A549 (cell line): ENCODE measurements at places on chromosomes 5 and 9.

- DNase-seq = no peak
Observed at GRCh38 chr9:27749838-27750237, 176.6 kb upstream of the C9orf72 start.

GRCh38 chr9:107874137-107874536 lies 384.6 kb upstream of the KLF4 start:
- no peak for DNase-seq

- no peak for DNase-seq
Observed at GRCh38 chr9:117214416-117214815, 200.4 kb downstream of the ASTN2 start.

DNA sequence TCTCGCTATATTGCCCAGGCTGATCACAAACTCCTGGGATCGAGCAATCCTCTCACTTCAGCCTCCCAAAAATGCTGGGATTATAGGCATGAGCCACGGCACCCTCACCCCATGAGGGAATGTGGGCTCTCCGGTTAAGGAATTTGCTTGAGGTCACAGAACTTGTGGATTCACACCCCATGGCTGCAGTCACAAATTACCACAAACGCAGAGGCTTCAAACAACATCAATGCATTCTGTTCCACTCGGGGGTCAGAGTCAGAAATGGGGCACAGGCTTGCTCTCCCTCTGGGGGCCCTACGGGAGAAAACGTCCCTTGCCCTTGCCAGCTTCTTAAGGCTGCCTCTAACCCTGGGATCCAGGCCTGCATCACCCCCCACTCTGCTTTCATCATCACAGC lies 12.2 kb upstream of the SPINK4 start:
- DNase-seq = no peak

GRCh38 chr9:132267660-132268059 lies 87.1 kb downstream of the SETX start:
- no peak for DNase-seq

DNA sequence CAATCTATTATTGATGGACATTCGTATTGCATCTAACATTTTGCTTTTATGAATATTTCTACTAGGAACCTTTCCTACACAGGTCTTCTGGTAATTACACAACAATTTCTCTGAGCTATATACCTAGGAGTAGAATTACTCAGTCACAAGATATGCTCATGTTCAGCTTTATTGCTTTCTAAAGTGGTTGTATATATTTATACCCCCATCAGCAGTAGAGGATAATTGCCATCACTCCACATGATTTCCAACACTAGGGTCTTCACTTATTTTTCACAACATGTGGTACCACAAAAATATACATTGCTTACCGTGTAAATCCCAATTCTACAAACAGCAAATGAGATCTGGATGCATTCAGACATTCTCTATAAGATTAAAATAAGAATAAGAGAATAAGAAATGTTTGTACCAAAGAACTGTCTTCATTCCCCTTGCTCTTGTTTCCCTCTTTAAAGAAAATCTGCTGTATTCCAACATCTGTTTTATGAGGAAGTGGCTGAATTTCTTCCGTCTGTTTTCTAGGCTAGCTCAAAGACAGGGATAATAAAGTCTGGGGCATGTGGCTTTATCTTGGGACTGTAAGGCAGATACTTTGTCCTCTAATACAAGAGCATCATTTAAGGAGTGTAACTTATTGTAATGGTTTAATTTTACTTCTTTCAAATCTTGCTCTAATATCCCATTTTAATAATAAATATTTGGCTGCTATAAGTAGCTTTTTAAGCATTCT lies 28.2 kb downstream of the ARL15 start:
- no peak for DNase-seq

- no peak for DNase-seq
Observed at GRCh38 chr9:134966697-134967546, 49.2 kb upstream of the FCN1 start.

DNA sequence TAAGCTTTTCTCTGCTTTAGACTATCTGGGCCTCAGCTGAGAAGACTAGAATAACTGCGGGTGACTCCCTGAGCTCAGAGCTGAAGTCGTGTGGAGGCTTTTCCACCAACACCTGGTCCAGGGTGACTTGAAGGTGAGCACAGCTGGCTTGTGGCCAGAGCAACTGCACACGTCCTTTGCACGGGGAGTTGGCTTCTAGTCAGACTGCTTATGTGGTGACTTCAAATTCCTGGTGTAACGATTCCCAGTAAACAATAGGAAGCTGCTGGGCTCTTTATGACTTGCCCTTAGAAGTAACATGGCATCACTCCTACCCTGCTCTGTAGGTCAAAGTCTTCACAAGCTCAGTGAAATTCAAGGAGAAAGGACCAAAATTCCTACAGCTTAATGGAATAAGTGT lies 800.6 kb upstream of the CDH6 start:
- no peak for DNase-seq

DNA sequence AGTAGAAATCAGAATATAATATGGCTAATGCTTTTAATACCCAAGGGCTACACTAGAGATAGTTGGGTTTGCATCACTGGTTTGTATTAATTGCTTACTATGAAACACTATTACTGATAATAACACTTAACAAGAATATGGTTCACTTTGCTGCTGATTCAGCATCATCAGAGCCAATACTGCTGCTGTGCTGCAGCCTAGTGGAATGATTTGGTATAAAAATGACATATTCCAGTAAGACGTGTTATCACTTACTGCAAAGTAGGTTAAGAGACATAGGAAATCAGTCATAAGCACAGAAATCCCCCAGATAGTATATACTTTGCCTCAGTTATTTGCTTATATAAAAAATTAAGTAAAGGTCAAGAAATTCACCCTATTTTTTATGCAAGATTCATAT lies 2.8 kb downstream of the CDH10 start:
- DNase-seq = no peak

DNA sequence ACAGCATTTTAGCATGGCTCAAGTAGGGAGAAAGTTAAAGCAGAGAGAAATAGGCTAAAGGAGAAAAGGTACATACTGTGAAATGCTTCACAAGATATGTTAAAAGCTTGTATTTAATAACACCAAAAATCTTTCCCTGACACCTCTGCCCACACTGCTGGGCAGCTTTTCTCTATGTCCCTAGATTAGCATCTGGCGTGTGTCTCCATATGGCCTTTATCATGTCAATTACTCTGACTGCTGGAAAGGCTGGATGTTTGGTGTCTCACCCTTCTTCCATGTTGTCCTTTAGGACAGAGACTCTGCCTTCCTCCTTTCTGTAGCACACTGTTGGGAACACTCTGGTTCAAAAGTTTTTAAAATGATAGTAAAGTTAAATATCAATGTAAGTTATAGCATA lies 122.5 kb downstream of the OXCT1 start:
- DNase-seq = no peak

GRCh38 chr5:111360173-111360572 lies 136.0 kb downstream of the CAMK4 start:
- DNase-seq = no peak

- DNase-seq = no peak
Observed at GRCh38 chr5:154871734-154872133, 13.3 kb downstream of the CNOT8 start.

DNA sequence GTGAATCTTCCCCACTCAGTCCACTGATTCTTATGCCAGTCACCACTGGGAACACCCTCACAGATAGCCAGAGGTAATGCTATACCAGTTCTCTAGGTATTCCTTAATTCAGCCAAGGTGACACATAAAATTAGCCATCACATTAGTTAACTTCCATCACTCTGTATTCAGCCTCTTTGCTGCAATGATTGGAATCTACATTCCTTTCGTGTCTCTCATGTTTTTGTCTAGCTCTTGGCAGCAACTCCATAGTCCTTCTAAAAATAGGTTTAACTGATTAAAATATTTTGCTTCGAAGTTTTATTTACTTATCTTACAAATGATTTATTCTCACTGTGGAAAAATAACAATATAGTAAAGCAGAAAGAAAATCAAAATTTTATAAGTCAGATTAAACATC lies 19.6 kb upstream of the RNF20 start:
- DNase-seq = no peak

DNA sequence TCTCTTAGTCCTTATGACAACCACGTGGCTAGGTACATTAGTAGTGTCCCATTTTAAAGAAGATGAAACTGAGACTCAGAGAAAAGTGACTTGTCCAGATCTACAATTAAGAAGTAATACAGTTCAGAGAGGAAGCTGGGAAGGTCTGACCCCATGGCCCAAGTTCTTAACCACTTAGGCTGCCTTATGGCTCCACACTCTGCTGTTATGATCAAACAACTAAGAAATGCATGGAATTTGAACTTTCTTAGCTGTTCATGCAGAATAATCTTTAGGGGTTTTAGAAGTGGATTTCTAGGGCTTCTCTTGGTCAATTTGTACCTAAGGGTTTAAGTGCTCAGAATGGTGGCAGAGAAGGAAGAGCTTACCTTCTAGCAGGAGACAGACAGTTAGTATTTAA lies 128.0 kb upstream of the MSX2 start:
- DNase-seq = no peak
